ENCODE measurements at places on chromosomes 4 and X.

GRCh38 chr4:146095860-146096259 lies 79.7 kb upstream of the LSM6 start:
- no peak for DNase-seq

DNA sequence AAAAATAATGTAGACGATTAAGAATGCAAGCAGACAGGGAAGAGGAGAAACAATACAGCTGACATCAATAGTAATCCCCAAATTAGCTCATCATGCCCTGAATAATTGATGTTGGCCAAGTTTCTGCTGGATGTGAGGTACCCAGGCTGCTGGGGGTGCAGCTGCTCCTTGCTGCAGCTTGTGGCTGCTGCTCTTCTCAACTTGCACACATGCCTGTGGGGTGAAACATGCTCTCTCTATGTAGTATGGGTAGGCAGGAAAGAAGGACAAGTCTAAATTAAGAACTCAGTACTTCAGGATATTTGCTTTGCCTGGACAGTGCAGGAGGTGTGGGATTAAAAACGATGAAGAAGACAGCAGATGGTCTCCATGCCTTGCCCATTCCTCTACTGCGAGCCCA lies 16.7 kb downstream of the EDA2R start:
- DNase-seq: no peak

DNA sequence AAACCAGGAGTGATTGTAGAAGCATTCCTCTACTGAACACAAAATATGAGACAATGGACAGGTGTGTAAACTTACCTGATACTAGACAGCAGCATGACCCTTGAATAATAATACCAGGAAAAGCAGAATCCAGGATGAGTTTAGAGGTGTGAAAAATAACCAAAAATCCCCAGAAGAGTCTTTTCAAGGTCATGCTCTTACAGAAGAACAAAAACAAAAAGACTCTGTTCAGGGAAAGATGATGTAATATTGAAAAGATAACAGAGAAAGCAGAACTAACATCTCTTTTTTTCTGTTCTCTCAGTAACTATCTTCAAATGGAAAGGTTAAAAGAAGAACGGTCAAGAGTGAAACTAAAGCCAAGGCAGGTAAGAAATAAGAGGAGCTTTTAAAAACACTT lies 14.0 kb upstream of the ARHGAP10 start:
- no peak for DNase-seq

DNA sequence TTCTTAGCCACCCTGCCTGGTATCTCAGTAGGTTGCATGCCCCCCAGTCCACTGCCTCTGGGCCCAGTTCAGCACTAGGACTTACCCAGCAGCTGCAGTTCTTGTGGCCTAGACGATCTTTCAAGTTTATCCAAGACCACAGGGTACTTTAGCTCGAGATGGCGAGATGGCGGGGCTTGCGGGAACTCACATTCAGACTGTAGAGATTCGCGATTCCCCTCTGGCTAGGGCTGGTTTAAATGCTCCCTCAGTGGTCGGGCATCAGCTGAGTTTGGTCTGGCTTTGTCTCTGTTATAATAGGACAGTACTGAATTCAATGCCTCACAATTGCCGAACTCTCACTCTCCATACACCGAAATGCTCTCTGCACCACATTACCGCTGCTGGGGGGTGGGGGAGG lies 18.4 kb upstream of the RFC1 start:
- DNase-seq: no peak
